ENCODE measurements at places on chromosomes 3 and 15.

DNA sequence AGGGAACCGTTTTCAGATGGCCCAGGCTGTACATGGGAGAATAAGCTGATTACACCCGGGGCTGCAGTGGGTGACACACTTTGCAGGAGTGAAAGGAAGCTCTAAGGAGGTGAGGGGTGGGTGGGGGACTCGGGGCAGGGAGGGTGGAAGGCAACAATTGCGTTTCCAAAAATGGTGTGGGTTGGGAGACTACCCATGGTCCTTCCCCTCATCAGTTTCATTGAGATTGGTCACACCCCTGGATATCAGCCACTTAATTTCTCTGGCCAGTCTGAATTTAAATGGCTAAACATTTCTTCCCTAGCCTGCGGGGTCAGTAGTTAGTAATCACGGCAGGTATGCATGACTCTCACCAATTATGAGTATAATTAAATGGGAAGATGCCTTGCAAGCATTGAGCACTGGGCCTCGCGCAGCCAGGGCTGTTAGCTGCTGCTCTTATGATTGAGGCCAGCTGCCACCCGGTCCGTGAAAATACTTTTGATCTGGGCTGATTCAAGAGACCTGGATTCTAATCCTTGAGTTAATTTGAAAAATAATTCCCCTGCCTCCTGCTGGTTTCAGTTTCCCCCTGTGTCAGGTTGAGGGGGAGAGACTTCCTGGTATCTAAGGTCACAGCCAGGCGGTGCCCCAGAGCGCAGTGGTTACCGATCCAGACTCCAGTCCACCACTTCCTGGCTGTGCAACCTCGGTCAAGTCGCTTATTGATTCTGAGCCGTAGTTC is 23.3 kb downstream of the SLC6A6 start:
- no peak for DNase-seq

DNA sequence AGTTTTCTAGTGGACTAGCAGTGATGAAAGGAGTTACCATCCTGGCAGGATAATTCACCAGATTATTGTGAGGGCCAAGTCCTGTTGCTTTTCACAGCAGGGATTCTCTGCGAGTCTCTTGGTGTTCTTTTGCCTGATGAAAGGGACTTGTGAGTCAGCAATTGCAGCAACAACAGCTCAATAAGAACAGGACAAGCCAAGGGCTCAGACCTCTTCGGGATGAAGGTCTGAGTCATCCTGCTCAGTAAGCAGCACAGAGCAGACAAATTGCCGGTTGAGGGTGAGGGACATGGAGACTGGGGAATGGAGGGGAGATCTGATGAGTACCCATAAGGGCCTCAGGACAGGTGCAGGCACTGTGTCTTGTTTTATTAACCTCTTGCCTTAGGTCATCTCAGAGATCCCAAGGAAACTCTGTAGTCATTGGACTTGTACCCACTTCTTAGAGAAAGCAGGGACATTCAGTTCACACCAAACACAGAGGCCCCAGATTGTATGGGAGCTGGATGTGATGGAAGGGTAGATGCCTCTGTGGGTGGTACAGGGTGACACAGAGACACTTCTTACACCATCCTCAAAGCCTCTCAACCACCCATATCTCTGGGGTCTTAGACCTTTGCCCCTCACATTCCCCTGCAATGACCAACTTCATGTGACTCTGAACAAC is 173.8 kb upstream of the TLE3 start:
- no peak for DNase-seq

DNA sequence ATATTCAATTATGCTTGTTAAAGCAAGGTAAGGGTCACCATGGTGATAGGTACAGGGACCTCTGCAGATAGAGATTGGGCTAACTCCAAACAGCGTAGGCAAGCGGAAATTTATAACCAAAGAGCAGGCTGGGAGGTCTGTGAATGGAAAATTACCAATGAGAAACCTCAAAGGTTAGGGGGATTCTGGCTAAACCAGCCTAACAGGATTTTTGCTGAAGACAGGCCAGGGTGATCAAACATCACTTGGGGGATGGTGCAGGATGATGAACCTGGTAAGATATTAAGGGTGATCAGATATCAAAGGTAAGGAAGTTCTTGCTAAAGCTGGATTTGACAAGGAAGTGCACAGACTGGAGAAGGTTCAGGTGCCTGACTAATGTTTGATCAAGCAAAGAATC is 35.3 kb upstream of the SNRPN start:
- DNase-seq, result no peak

DNA sequence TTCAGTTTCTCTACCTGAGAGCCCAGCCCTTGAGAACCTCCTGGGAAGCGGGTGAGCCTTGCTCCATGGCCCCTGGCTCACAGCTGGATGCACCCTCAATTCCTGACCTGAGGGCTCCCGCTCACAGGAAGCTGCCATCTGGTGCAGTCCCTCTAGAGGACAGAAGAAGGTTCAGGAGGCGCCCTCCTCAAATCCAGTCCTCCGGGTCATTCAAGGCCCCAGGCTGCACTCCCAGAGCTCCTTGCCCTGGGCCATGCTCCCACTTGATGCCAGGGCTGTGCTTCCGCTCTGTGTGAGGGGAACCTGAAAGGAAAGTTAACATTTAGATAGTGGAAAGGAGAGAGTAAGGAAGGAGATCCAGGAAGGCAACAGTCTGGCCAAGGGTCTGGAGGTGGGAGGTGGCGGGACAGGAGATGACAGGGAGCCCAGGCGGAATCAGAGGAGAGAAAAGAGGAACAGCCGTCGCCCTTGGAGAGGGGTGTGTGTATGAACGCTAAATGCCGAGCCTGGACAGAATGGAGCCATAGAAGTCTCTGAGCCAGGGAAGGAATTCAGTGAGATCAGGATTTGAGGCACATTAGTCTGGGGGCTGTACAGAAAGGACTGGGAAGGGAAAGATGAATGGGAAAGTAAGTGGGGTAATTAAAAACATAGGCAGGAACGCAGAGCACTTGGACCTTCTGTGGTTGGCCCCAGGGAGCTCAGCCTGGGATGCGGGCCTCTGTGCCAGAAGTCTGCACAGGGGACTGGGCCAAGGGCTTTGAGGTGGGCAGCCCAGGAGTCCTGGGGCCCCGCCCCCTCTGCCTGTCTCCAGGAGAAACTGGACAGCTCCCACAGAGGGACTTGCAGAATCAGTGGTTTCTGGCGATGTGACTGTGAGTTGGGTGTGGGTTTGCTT is 26.1 kb downstream of the TBC1D21 start:
- no peak for DNase-seq

DNA sequence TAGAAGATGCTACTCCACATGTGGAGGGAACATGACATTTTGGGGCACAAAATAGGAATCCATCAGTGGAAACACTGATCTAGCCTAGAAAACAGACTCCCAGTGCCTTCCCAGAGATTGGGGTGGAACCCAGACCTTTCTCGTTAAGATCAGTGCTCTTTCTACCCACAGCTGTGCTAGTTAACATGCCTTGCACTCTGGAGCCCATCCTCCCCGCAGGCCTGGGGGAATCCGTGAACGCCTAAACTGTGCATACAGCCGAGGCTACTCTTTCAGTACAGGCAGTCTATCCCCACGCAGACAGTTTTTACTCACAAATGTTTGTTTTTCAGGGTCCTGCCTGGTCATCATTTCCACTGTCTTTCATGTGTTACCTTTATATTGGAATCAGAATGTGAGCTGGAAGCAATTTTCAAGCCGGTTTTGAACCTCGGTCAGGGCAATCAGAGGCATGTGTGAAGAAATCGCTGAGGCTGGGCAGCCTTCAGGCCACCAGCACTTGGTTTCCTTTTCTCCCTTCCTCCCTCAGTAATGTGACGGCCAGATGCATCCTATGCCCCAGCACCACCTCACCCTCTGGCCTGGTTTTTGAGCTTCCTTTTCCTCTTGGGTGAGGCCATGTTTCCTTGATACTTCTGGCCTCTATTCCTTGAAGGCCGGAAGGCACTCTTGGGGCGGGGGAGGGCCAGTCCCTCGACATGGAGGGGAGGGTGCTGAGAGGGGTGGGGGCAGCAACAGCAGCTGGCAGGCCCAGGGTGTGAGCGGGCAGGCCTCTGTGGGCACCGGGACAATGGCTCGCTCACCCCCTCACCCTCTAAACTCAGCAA is 123.6 kb upstream of the GALNT15 start:
- DNase-seq, result no peak

GRCh38 chr3:99384596-99384995 is 253.8 kb upstream of the COL8A1 start:
- no peak for DNase-seq

DNA sequence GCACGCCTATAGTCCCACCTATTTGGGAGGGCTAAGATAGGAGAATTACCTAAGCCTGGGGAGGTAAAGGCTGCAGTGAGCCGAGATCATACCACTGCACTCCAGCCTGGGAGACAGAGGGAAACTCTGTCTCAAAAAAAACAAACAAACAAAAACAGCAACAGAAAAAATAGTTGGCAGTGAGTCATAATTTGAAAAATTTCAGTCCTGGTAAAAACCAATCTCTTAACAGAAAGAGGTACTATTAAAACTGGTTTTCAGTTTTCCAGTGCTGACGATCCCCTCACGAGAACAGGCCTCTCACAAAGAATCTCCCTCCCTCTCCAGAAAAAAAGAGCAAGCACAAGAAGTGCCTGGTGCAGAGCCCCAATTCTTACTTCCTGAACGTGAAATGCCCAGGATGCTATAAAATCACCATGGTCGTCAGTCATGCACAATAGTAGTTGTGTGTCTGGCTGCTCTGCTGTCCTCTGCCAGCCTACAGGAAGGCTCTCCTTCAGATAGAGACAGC is 22.8 kb upstream of the MAP4 start:
- DNase-seq, result no peak

DNA sequence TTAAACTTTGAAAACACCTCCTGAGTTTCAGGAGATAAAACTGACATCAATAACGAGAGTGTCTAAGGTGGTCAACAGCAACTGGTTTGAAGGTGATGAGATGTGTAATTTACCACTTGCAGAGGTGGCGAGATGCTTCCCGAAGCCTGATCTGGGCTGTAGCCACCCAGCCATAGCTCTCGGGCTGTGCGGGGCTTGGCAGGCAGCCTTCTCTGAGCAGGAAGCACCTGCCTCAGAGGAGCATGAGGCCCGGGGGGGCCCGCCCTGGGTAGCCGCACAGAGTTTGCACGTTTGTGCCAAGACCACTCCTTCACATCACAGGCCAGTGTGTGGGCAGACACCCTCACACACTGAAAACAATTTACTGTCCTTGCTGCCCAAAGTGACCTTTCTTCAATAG is 220.3 kb downstream of the CACNA2D3 start:
- no peak for DNase-seq

DNA sequence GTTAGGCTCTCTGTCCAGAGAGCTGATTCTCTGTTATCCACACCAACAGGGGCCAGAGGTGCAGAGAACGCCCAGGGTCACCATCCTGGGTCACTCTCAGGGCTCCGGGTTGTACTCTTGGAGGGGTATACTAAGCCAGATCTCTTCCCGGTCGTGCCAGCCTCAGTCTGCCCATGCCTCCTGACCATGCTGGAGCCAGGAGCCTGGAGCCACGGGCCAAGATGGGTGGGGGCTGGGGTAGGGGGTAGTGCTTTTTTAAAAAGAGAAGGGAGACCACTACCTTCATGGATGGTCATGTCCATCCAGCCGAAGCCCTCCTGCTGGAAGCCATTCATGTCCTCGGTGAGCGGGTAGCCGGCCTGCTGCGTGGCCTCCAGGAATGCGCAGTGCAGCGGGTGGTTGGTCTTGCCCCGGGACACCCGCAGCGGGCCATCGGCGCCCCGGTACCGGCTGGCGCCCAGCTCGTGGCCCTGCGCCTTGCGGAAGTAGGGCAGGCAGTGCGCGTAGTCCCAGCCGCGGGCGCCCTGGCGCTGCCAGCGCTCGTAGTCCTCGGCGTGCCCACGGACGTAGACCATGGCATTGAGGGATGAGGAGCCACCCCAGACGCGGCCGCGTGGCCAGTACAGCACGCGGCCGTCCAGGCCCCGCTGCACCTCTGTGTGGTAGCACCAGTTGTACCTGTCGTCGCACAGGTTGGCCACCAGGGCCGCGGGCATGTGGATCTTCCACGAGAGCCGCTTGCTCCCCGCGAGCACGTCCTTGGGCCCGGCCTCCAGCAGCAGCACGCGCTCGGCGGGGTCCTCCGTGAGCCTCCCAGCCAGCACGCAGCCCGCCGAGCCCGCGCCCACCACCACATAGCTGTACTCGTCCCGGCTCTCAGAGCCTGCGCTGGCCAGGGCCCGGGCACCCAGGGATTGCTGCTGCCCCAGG is 22.9 kb downstream of the CHDH start:
- no peak for DNase-seq

GRCh38 chr15:44711743-44712345 is 527 bp downstream of the B2M start:
- DNase-seq, result peak; percentile 39

- no peak for DNase-seq
These were observed 189.5 kb upstream of the DNAJC19 start for GRCh38 chr3:181178991-181179390.

All from activated gamma-delta T cell treated with anti-CD3 and anti-CD28 coated beads, Interleukin-2, amount 50 U/mL, for 16 hours (primary cell).